SK-N-SH treated with all-trans-retinoic acid at 6 μM for 48 hours (cell line): ENCODE measurements at places on chromosomes 11 and 22.
A peak's percentile ranks its signal among the peaks of the same experiment; 100 is the strongest.

GRCh38 chr11:34065505-34066203 lies 14.1 kb downstream of the CAPRIN1 start:
- ATAC-seq, result no peak

GRCh38 chr11:27390318-27391295 lies 27.6 kb upstream of the CCDC34 start:
- ATAC-seq, result no peak

- no peak for ATAC-seq
Measured at GRCh38 chr11:110855191-110855590, 143.0 kb upstream of the ARHGAP20 start.

GRCh38 chr22:45544588-45545170 lies 42.0 kb downstream of the FBLN1 start:
- no peak for ATAC-seq

- ATAC-seq, result peak; percentile 6
Measured at GRCh38 chr11:112290493-112290850, 29.8 kb upstream of the PLET1 start.

DNA sequence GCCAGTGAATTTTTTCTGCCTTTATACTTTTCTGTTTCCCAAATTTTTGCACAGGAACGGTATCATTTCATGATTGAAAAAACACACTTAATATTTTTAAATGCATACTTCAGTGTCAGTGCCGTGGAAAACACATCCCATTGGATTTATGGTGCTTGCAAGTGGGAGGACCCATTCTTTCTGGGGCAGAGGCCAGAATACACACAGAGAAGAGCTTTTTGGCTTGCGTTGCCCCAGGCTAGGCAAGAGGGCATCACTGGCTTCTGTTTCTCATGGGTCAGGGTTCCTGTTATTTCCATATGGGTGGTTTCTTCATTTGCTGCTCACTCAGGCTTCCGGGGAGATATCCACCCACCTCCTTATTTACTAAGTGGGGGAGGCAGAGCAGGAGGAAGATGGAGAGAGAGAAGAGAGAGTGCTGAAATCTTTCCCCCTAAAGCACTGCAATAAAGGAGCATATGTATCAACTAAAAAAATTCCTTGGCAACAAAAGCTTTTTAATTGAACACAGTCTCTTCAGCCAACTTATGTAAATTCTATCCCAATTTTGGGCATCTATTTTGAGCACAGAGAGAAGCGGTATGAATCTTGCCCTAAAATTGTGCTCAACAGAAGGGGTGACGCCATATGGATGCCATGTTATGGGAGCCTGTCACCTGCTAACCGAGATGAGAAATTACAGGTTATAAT lies 66.0 kb upstream of the KIRREL3 start:
- no peak for ATAC-seq

GRCh38 chr11:125762445-125762844 lies 16.2 kb downstream of the PATE2 start:
- ATAC-seq, result no peak

DNA sequence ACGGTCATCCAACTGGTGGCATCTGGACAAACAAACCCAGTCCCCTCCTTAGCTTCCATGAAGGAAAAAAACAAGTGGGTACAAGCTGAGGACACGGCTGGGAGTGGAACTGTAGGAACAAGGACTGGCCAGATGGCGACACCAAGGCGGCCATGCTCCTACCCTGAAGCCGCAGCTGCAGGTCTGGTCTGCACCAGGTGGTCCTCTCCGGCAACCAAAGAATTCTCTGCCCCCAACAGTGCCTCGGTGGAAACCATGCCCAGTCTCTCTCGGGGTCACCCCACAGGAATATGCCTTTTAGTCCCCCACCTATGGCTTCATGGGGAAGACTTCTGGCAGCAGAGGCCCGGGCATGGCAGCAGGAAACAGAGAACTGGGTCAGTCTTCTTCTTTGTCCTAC lies 22.6 kb downstream of the OVOL1 start:
- ATAC-seq, result no peak

GRCh38 chr11:133832096-133832990 lies 13.0 kb downstream of the SPATA19 start:
- ATAC-seq, result no peak

DNA sequence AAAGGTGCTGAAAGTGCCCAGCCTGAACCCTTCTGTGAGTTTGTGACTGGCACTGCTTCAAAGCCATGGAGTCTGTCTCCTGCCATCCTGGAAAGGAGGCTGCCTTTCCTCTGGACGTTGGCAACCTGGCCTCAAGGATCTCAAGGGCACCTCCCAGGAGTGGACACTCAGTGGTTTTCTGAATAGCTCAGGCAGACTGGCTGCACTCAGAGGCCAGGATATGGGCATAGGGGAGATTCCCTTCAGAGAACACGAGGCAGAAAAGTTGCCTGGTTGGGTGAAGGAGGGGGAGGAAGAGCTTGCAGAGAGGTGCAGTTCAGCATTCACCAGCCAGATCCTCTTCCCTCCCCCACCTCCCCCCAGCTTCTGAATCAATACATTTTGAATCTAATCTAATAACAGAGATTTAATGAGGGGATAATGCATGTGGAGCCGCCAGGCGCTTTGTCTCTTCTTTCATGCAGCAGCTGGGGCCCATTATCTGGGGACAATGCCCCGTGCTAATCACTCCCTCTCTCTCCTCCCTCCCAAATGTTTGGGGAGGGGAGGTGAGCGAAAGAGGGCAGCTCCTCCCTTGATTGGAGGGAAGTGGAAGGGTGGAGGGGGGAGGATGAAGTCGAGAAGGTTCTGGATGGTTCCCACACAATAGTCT lies 17.7 kb downstream of the HTR3A start:
- no peak for ATAC-seq

GRCh38 chr11:16512198-16512898 lies 156.0 kb upstream of the SOX6 start:
- no peak for ATAC-seq

DNA sequence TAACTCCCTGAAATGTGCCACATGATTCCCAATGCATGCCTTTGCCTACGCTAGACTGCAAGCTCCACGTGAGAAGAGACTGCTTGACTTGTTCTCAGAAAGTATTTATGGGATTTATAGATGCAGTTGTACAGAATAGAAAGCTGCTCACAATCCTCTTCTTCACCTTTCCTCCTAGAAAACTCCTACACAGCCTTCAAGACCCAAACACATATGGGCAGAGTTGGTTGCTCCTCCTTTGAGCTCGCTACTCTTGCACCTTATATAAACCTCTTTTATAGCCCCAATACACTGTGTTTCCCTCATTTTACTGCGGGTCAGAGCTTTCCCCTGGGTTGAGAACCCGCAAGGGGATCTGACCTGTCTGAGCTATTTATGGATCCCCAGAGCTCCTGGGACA lies 16.4 kb downstream of the C1QTNF6 start:
- ATAC-seq, result no peak

DNA sequence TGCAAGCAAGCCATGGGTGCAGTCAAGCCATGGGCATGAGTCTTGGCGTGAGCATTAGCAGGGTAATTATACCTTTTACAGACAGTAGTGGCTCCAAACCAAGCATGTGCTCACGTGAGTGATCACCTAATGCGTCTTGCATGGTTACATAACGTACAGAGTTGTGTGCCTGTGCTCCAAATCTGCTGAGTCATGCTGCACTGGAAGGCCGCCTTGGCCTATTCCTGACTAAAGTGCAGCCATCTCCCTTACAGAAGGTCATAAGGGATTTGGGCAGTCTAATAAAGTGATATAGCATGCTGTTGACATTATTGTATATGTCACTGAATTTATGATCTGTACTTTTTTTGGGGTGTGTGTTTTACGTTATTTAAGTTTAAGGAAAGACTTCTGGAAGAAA lies 102.4 kb downstream of the ARHGAP42 start:
- ATAC-seq, result no peak

GRCh38 chr22:46659791-46660186 lies 39.6 kb downstream of the GRAMD4 start:
- no peak for ATAC-seq

DNA sequence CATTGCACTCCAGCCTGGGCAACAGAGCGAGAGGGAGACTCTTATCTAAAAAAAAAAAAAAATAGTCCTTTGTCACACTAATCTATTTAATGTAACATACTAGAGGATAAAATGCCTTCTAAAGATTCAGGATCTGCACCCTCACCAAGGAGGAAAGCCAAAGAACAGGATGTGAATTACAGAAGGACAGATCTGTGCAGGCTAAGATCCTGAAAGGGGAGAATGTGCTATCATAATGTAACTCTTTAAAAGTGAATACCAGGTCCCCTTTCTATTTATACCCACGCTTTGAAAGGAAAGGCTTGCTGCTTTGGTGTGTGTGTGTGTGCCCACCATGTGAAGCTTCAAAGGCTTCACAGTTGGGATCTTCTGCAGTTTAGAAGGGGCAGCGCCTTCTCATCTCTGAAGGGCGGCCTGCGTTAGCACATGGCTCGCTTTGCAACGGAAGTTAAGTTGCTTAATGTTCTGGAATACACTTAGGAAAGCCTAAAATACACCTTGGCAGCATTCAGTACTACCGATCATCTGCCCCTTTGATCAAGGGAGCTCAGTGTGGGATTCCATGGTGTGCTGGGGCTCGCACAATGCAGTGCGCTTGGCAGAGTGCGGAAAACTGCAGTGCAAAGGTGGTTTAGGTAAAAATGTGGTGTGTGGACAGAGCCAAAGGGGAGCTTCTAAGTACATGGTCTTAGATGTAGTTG lies 6.8 kb downstream of the CECR2 start:
- ATAC-seq, result no peak

- no peak for ATAC-seq
Measured at GRCh38 chr11:60797846-60798630, 12.9 kb downstream of the MS4A10 start.

- no peak for ATAC-seq
Measured at GRCh38 chr11:86046116-86046515, 22.8 kb downstream of the PICALM start.

GRCh38 chr11:116725434-116726221 lies 47.2 kb downstream of the BUD13 start:
- no peak for ATAC-seq

- ATAC-seq, result peak; percentile 40; the same call in 2 of the 3 replicates
Measured at GRCh38 chr22:21587803-21588611, 20.5 kb downstream of the UBE2L3 start.

GRCh38 chr11:118341815-118342489 lies 553 bp downstream of the CD3D start:
- no peak for ATAC-seq

- ATAC-seq, result no peak
Measured at GRCh38 chr22:20648306-20648903, 125.5 kb upstream of the SERPIND1 start.

- ATAC-seq, result no peak
Measured at GRCh38 chr22:22681221-22681739, 36.9 kb downstream of the GGTLC2 start.

GRCh38 chr11:133835593-133836548 lies 9.4 kb downstream of the SPATA19 start:
- no peak for ATAC-seq

- peak; percentile 49; the same call in 1 of the 3 replicates for ATAC-seq
Measured at GRCh38 chr22:24465566-24465965, 29.6 kb upstream of the UPB1 start.

GRCh38 chr11:125376856-125377255 lies 119.2 kb downstream of the FEZ1 start:
- no peak for ATAC-seq

GRCh38 chr11:2934611-2935239 lies 5.5 kb upstream of the PHLDA2 start:
- no peak for ATAC-seq

- ATAC-seq, result no peak; the same call in 2 of the 3 replicates
Measured at GRCh38 chr22:40714499-40715337, 35.4 kb downstream of the MCHR1 start.

DNA sequence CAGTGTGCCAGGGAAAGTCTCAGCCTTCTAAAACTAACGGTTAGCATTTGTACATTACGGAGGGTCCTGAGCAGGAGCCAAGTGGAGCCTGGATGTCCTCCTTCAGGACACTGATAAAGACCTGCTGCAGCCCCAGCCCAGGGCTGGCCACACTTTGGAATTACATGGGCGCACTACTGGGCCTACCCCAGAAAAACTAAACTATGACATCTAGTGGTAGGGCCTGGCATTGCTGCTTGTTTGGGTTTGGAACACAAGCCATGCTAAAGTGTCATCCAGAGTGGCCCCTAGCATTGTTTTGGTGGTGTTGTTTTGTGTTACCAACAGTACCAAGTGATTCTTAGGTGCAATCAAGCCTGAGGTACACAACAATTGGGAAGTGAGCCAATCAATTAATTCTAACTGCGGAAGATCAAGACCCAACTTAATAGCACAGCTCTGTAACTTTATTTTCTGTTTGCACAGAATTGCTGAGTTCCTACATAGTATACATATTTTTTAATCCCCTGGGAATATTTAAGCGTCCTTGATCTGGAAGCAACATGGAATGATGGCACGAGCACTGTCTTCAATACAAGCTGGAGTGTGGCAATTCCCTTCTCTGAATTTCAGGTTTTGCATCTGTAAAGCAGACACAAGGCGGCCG lies 340.7 kb downstream of the LARGE1 start:
- no peak for ATAC-seq

DNA sequence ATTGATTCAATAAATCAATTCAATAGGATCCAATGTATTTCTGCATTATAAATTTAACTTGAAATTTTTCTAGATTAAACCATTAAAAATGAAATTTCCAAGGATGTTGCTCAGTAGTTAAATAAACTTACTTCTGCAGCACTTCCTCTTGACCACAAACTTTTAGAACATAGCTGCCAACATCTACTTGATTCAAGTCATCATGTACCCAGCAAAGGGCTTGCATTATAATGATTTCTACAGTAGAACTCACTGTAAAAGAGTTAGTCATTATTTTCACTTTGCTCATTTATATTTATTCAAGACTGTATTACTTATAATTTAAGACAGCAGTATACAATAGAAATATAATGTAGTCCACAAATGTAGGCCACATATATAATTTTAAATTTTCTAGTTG lies 59.2 kb downstream of the PIK3C2A start:
- ATAC-seq, result no peak

DNA sequence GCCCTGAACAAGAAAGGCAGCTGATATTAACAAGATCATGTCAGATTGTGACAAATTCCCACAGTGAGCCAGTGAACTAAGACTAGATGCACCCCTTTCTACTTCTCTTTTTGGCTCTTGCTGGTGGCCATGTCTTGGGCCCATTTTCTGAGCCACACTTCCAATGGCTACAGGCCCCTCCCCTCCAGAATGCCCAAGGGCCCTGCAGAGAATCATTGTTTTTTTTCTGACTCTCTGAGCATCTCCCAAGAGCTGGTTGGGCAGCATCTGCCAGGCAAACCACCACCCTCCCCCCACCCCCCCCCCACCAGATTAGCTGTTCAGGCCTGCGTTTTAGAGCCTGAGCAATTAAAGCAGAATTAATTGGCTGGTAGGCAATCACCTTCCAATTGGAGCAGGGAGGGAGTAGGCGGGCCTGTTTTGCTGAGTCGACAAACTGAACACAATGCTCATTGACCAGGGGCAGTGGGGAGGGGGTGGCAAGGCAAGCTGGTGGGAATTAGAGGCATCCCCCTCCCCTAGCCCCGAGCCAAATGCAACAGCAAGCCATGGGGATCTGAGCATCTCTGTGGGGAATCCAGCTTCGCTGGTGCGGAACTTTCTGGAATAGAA lies 541.4 kb downstream of the MN1 start:
- ATAC-seq, result no peak
